ENCODE measurements at places on chromosomes 6 and 20.

GRCh38 chr20:44445742-44446710, 29.6 kb upstream of the TTPAL start:
- no peak for DNase-seq

- no peak for DNase-seq
These were observed 140.5 kb downstream of the BTBD3 start for GRCh38 chr20:12058216-12058615.

DNA sequence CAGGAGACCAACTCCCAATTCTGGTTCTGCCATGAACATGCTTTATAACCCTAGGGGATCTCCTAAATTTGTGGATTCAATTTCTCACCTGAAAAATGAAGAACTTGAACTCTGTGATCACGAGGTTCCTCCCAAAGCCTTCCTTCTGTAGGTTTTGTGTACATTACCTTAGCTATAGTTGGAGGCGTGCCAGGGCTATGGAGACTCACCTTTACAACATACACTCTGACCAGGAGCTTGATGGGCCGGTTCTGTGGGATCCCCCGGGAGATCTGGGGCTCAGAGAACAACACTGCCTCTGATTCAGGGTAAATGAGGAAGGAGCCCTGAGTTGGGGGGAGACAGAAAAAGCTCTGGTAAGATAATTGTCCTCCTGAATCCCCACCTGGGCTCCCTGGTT, 34.1 kb downstream of the ERGIC3 start:
- no peak for DNase-seq

GRCh38 chr20:9867196-9867980, 28.5 kb upstream of the PAK5 start:
- DNase-seq, result no peak

- DNase-seq, result no peak
These were observed 59.4 kb downstream of the PYGB start for GRCh38 chr20:25306991-25307903.

DNA sequence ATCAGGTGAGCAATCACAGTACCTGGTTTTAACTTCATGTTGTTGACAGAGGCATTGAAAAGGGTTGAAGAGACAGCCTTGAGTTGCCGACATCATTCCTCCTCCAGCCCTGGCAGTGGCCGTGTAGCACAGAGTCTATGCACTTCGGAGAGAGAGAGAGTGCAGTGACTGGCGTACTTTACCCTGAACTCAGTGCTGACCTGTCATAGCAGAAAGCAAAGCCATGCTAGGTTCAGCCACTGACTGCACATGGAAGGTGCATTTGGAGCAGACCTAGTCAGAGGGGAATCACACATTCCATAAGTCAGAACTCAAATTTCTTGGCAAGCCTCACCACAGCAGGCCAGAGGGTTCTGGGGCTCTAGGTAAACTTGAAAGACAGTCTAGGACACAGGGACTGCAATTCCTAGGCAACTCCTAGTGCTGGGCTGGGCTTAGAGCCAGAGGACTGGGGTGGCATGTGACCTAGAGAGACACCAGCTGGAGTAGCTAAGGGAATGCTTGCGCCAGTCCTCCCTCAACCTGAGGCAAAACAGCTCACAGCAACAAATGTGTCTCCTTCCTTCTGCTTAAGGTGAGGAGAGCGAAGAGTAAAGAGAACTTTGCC, 69.1 kb downstream of the ELOVL4 start:
- no peak for DNase-seq

- no peak for DNase-seq
These were observed 92.1 kb downstream of the CDH26 start for GRCh38 chr20:60050193-60050947.

DNA sequence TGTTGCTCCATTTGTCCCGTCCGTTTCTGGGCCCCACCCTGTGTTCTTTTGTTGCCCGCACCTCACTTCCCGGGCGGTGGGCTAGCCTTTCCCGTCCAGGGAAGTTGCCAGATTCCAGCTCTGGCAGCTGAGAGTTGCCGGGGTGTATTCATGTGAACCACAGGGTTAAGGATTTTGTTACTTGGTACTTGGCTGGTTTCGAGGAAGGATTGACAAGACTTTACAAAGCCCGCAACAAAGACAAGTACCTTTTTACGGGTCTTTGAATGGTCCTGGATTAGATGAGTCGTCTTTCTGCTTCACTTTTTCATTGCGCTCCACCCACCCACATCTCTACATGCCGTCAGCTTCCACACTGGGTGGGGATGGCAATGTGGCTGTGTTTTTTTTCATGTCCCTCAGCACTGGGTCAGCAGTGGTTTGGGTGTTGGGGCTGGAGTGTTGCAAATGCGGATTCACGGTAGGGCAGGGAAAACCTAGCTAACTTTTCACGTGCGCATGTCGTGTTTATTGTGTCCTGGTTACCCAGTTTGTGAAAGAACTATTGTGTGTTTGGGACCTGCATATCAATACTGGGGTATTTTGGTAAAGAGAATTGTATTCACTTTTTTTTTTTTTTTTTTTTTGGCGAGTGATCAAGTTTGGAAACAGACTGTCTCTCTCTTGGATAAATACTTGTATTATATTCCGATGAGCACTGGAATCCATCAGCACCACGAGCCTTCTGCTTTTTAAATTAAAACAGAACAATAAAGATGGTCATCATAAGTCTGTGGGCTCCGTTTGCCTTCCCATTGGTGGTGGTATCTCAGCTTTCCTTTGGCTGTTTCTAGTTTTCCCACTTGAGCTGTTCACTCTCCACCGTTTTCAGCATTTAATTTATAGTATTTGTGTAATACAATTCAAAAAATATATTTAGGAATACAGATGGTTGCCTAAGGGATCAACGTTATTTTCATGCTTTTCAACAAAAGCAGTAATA, 1.2 kb downstream of the DUSP22 start:
- peak; percentile 15 for DNase-seq

GRCh38 chr20:15618110-15618509, 955.1 kb downstream of the KIF16B start:
- DNase-seq, result no peak

- DNase-seq, result no peak
These were observed 61.2 kb upstream of the TRAF3IP2 start for GRCh38 chr6:111666847-111667246.

DNA sequence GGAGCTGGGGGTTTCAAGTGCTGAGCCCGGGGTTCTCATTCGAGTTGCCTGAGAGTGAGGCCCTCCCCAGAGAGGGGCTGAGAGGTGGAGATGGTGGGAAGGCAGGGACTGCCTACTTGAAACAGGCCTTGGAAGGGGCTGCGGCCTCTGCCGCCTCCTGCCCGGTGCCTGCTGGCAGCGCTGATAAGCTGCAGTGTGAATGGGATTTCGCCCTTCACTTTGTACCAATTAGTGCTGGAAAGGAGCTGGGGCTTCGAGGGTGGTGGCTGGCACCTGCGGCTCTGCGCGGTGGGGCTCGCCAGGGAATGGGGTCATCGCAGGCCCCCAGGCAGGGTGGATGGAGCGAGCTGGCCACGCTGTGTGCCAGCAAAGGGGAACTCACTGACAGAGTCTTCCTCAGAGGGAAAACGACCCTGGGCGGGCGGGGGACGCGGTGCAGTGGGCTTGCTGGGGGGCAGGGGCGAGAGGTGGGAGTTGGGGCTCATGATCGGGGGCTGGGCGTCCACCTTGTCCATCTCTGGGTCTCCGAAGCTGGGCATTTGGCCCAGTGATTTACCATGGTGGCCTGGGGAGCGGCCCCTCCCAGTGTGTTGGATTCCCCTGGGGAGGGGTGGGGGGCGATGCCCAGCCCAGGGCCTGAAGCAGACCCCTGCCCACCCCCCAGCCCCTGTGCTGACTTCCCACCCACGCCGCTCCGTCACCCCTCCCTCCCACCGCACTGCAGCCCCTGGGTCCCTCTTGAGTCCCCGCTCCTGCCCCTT, 22.9 kb downstream of the COL20A1 start:
- no peak for DNase-seq

DNA sequence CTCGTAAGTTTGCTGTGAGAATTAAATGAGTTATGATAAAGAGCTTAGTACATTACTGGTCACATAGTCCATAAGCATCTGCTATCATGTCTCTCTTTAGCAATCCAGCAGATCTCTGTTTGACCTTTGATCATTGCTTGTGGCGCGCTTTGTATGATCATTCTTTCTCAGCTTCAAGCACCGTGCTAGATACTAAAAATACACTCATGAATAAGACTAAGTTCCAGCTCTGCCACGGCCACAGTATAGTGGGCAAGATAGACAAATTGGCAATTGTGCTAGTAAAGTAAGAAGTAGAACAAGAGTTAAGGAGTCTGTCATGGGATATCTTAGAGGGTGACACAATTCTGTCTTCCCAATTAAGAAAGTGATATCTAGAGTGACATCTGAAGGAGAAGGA, 75.2 kb upstream of the ADGRF1 start:
- DNase-seq, result no peak

GRCh38 chr6:4802312-4802935, 26.2 kb downstream of the CDYL start:
- no peak for DNase-seq

DNA sequence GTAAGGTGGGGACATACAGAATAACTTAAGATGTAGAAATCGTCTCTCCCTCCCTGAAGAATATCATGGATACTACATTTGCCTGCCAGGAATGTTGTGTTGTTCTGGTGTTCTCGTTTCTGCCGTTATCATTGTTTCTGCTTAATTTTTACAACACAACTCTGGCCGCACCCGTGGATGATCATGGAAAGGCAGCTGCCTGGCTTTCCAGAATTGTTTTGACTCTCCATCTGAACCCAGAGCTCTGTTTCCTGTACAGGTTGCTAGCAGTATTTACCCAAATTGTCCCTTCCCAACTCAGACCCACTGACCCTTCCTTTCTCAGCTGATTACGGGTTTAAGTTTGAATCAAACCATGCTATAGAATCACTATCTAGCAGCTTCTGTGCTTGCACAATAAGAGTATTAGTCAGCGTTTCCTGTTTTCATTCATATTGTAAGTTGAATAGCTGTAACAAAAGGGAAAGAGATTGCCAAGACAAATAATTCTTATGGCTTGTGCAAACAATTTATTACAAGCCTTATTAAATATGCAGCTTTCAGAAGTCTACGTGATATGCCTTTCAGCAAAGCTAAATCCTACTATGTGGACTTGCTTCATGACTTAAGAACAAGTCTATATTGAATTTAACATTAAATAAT, 139.0 kb downstream of the MTHFD1L start:
- no peak for DNase-seq

GRCh38 chr6:121897337-121897760, 461.9 kb downstream of the GJA1 start:
- no peak for DNase-seq

DNA sequence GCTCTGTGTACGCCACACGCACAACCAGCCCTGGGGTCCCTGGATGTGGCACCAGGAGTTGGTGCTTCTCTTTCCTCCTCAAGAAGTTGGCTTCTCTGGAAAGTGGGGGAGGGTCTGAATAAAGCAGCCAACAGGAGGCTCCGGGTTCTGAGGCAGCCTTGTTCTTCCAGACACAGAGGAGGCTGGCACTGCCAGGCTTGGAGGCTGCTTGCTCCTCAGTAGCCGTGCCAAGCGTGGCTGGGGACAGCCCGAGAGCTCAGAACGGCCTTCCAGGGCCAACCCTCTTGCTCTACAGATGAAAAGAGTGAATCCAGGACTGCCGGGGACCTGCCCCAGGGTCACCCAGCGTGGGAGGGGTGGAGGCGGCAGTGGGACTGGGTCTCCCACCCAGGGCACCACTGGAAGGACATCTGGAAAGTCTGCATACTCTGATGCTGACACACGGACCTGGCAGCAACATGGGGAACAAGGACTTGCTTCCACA, 70.4 kb downstream of the SLC22A23 start:
- no peak for DNase-seq

GRCh38 chr20:41011551-41012067, 17.0 kb upstream of the TOP1 start:
- no peak for DNase-seq

- peak; percentile 84 for DNase-seq
These were observed at the start of gene ALDH5A1 for GRCh38 chr6:24494821-24495795. Gene ALDH5A1 (plus strand): TSS chr6:24494969. CDS start chr6:24494997, 28 bp downstream.

GRCh38 chr6:40634429-40634828, 47.3 kb upstream of the LRFN2 start:
- no peak for DNase-seq

GRCh38 chr20:38187517-38187916, 22.4 kb upstream of the TGM2 start:
- DNase-seq, result no peak

DNA sequence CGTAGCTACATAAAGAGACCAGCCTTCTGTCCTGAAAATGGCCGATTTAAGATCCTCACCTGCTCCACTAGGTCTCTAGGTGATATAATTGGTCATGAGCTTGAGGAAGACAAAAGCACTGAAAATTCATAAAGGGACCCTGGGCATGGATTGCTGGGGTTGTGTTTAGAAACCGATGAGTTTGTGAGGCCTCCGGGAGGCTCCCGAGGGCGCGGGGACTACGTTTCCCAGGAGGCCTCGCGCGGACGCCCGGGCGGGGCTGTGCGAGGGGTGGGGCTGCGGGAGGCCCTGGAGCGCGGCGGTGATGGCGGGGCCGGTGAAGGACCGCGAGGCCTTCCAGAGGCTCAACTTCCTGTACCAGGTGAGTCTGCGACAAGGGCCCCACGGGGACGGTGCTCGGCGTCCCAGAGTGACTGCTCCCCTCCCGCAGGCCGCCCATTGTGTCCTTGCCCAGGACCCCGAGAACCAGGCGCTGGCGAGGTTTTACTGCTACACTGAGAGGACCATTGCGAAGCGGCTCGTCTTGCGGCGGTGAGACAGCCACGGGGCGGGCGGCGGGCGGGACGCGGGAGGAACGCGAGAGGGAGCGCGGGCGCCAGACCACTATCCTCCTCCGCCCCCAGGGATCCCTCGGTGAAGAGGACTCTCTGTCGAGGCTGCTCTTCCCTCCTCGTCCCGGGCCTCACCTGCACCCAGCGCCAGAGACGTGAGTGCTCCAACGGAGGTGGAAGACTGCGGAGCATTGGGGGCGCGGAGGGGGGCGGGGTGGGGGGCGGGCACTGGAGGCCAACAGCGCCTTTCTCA, at the start of gene RPP21:
TSS of gene RPP21 (plus strand) at position 289 of the 804 bp plus-strand sequence. CDS start at position 305, 16 bp downstream.
- peak; percentile 80 for DNase-seq

DNA sequence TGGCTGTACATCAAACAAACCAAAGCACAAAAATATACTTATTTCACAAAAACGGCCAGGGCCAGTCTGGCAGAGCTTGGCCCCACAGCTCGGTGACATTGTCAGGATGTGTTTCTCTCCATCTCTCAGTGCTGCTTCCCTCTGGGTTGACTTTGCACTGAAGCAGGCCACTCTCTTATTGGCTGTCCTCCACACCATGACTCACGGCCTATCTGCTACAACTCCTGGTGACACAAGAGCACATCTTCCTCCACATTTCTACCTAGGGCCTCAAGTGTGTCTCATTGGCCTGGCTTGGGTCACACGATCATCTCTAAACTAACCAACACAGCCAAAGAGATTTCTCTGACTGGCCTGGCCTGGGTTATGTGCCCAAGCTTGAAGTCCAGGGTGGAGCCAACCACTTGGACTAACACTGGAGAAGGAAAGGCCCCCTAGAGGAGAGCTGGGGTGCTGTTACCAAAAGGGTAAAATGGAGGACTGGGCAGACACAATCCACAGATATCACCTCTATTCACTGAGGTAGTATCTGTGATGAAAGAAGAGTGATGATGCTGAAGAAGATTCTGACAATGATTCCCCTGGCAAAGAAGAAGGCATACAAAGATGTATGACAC, 159.8 kb upstream of the TSHZ2 start:
- DNase-seq, result no peak
